ENCODE measurements at places on chromosomes 2 and 18.
A peak's percentile ranks its signal among the peaks of the same experiment; 100 is the strongest.

DNA sequence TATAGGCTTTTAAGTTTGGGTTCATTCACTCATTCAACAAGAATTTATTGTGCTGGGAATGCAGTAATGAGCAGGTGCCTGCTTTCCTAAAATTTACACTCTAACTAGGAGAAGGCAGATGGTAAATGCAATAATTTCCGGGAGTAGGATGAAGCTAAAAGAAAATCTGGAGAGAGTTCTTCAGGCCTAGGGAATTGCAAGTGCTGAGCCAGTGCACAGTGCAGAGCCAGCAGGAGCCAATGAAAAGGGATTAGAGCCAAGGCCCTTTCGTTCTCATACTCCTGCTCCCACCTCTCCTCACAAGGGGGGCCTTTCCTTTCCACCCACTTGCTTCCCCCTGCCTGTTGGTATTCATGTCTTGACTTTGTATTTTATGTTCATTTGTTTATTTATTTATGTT lies 55.1 kb downstream of the CFAP221 start:
- no peaks in the 10 kb centered on the region for H3K4me1 ChIP-seq
- no peak overlapping the region for H3K27ac ChIP-seq
- no peak overlapping the region for H3K4me3 ChIP-seq
- peaks cover 2% of the 10 kb centered on the region for H3K27me3 ChIP-seq

DNA sequence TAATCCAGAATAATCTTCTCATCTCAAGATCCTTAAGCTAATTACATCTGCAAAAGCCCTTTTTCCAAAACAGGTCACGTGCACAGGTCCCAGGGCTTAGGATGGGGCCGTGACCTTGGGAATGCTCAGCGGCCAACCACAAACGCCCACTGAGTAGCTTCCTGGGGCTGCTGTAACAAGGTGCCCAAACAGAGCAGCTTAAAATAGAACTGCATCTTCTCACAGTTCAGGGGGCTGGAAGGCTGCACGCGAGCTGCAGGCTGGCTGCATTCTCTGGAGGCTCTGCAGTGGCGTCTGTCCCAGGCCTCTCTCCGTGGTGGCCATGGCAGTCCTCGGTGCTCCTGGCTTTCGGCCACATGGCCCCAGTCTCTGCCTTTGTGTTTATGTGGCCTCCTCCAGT lies 31.9 kb downstream of the ADI1 start:
- no peak for DNase-seq
- H3K27me3 ChIP-seq: no peaks in the 10 kb centered on the region
- H3K4me1 ChIP-seq: no peaks in the 10 kb centered on the region
- no peak overlapping the region for H3K4me3 ChIP-seq
- no peak overlapping the region for H3K27ac ChIP-seq

GRCh38 chr2:186328838-186329237 lies 157.2 kb upstream of the ZC3H15 start:
- H3K4me1 ChIP-seq: no peaks in the 10 kb centered on the region
- no peak overlapping the region for H3K27ac ChIP-seq
- H3K36me3 ChIP-seq: no peaks in the 10 kb centered on the region
- H3K4me3 ChIP-seq: no peak overlapping the region

GRCh38 chr2:233270366-233270765 lies 18.9 kb downstream of the ATG16L1 start:
- peak overlapping the region; percentile 97 for H3K27ac ChIP-seq
- DNase-seq: no peak
- H3K27me3 ChIP-seq: no peaks in the 10 kb centered on the region
- peaks cover 81% of the 10 kb centered on the region for H3K4me1 ChIP-seq
- peak overlapping the region; percentile 32 for H3K4me3 ChIP-seq

DNA sequence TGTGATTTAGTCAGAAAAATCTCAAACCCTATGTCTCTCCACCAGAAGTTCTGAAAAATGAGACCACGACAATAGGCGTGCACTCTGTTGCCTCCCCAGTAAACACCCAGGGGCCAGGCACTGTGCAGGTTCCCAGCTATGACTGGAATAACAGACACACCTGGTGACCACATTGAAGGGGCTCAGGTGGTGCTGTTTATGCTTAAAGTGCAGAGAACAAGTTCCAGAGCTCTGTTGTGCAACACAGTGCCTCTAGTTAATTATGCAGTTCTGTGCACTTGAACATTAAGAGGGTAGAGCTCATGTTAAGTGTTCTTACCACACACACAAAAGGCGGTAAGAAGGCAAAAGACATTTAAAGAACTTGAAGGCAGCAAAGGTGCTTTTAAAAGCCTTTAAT lies 52.6 kb upstream of the AFF3 start:
- no peaks in the 10 kb centered on the region for H3K4me1 ChIP-seq
- H3K36me3 ChIP-seq: no peaks in the 10 kb centered on the region
- DNase-seq: no peak
- no peak overlapping the region for H3K27ac ChIP-seq
- no peak overlapping the region for H3K4me3 ChIP-seq

- no peak overlapping the region for H3K4me3 ChIP-seq
- H3K27ac ChIP-seq: no peak overlapping the region
- DNase-seq: no peak
- peaks cover 5% of the 10 kb centered on the region for H3K27me3 ChIP-seq
- H3K4me1 ChIP-seq: no peaks in the 10 kb centered on the region
- no peaks in the 10 kb centered on the region for H3K36me3 ChIP-seq
Measured at GRCh38 chr2:180776921-180777320, 203.5 kb upstream of the UBE2E3 start.

DNA sequence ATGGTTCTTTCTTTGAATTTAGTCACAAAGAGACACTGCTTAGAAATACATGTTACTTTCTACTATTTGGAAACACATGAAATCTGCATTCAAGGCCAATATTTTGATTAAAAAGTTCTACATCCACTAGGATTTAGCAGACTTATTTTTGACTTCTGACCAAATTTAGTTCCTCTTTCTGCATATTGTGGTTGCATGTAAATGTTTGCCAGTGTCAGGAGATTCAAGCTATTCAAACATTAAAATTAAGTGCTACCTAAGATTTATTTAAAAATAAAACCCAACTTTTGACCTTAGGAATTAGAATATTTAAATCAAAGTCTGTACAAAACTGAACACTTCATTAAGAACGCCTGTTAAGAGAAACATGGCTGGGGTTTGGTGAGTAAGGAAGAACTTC lies 891.1 kb downstream of the CPS1 start:
- no peaks in the 10 kb centered on the region for H3K36me3 ChIP-seq
- H3K4me1 ChIP-seq: no peaks in the 10 kb centered on the region
- H3K27me3 ChIP-seq: no peaks in the 10 kb centered on the region

- no peak for DNase-seq
- no peak overlapping the region for H3K4me3 ChIP-seq
Measured at GRCh38 chr2:195666113-195666712, 9.2 kb downstream of the SLC39A10 start.

Data from activated T-cell treated with anti-CD3 and anti-CD28 coated beads, Interleukin-2, amount 50 U/mL, for 24 hours (primary cell).